ENCODE measurements at places on chromosomes 7 and 10.

DNA sequence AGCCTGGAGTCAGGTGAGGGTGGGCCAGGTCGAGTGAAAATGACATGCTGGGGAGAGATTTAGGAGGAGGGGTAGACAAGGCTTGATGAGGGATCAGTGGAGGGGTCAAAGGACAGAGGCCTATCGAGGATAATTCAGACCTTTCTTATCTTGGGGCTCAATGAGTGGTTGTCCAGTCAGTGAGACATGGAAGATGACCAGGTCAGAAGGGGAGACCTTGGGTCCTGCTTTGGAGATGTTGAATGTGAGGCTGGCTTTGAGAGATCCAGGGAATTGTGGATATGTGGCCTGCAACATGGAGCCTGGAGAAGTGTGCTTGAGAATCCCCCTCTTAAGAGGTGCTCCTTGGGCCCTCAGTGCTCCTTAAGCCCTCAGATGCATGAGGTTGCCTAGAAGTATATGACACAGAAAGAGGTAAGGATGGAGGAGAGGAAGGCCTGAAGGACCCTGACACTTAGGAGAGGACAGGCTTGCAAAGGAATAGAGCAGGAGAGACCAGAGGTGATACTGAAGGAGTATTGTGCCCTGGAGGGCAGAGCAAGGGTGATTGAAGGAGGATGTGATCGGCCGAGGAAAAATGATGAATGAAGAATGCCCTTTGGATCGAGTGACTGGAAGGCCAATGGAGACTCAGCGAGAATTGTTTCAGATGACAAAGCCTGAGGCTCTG is 129.8 kb upstream of the GPR26 start:
- no peak for DNase-seq

- no peak for DNase-seq
These were observed 13.9 kb downstream of the CUBN start for GRCh38 chr10:17115683-17116082.

DNA sequence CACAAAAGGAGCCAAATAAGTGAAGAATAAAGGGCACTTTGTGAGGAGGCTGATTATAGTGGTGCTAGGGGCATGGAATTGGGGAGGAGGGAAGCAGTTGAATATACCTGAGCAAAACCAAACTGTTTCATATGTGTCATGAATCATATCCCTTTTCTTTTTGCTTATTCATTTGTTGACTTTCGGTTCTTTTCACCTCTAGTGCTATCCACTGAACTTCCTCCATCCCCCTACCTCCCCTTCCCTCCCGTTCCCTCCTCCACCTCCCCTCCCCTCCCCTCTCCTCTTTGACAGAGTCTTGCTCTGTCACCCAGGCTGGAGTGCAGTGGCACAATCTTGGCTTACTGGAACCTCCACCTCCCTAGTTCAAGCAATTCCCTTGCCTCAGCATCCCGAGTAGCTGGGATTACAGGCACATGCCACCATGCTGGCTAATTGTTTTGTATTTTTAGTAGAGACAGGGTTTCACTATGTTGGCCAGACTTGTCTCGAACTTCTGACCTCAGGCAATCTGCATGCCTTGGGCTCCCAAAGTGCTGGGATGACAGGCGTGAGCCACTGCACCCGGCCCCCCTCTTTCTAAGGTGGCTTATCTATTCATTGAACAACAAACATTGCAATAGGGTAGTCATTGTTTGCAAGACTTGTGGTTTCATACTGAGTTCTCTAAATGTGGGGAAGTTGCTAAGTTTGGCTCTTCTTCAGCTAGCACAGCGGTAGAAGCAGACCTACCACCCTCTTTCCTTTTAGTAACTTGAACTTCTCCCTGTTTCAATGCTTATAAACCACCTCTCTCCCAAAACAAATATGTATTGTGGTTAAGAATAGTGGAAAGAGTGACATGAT is 150.4 kb upstream of the PRPS1L1 start:
- DNase-seq = no peak

- DNase-seq = no peak
These were observed 666 bp downstream of the HNRNPF start for GRCh38 chr10:43408331-43408709.

DNA sequence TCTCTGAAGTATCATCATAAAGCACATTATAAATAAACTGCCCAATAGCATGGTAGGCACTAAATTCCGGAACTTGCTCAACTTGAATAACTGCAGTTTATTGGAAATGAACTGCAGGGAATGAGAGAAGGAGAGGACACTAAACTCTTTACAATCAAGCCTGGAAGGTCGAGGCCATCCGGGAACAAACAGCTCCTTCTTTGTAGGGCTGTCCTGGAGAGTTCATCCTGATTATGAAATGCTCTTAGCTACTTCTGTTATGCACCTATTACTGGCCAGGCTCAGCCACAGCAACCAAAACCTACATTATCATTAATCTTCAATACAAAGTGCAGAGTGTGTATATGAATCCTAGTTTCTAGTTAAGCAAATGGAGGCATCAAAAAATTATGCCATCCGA is 64.7 kb downstream of the PPP1R17 start:
- DNase-seq = no peak

- no peak for DNase-seq
These were observed 27.0 kb upstream of the PRSS1 start for GRCh38 chr7:142722248-142722794.

GRCh38 chr10:77643795-77644468 is 6.3 kb upstream of the KCNMA1 start:
- DNase-seq = no peak

GRCh38 chr7:97293031-97293430 is 175.5 kb downstream of the SDHAF3 start:
- no peak for DNase-seq

- DNase-seq = no peak
These were observed 375.8 kb upstream of the PODXL start for GRCh38 chr7:131932271-131932670.

GRCh38 chr7:107446531-107446930 is 23.3 kb upstream of the GPR22 start:
- no peak for DNase-seq

DNA sequence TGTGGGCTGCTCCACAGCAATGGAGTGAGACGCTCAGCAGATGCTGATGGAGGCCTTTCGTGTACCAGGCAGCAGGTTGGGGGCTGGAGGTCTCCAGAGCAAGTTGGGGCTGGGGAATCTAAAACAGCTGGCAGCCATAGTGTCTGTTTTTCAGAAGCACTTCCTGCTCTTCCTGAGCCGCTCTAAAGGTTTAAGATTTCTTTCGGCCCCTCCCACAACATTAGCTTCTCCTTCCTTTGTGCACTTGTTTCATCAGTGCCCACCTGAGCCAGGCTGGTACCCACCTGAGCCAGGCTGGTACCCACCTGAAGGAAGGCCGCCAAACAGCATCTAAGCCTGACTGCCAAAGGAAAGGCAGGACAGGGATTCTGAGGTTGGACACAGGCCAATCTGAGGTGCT is 18.4 kb upstream of the WAPL start:
- no peak for DNase-seq

GRCh38 chr7:114460021-114460420 is 45.4 kb downstream of the FOXP2 start:
- DNase-seq = no peak

GRCh38 chr10:97426776-97427570 is 982 bp downstream of the PGAM1 start:
- DNase-seq = no peak

DNA sequence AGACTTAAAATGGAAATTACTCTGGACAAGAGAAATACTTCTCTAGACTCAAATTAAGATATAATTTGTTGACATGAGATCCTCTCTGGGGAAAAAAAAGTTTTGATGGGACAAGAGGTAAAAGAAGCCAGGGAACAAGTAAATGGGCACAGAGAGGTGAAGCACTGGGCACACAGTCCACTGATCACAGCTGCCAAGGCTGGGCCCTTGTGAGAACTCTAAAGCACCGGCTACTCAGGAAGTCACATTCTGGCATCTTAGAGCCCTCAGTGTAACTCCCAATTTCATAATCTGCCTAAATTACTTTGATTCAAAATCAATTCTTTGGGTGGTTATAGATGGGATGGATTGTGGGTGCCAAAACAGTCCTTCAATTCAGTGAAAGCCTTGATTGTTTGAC is 123.2 kb upstream of the CACNA2D1 start:
- peak; percentile 35 for DNase-seq

GRCh38 chr7:98700533-98700932 is 83.4 kb downstream of the NPTX2 start:
- no peak for DNase-seq

- DNase-seq = no peak
These were observed 20.7 kb downstream of the CHST3 start for GRCh38 chr10:71984809-71985388.

DNA sequence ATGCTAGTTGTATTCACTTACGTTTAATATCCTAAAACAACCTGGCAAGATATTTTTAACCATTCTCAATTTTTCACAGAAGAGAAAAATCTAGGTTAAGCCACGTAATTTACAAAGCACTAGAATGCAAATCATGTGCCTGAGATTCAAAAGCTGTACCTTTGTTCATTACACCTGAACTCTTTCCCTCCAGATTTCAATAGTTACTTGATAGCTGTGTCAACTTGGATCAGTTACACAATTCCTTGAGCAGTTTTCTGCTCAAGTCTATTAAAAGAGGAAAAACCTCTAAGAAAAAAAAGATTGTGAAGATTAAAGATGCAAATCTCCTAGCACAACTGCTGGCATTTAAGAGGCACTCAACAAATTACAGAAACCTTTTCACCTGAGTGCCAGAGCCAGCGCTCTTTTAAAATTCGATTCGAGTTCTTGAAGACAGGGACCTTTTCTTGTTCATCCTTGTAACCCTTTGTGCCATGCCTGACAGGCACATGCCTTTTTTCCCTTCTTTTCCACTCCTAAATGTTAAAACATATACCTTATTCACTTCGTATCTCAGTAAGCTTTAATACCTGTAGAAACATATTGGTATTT is 886 bp downstream of the NSUN6 start:
- DNase-seq = no peak

DNA sequence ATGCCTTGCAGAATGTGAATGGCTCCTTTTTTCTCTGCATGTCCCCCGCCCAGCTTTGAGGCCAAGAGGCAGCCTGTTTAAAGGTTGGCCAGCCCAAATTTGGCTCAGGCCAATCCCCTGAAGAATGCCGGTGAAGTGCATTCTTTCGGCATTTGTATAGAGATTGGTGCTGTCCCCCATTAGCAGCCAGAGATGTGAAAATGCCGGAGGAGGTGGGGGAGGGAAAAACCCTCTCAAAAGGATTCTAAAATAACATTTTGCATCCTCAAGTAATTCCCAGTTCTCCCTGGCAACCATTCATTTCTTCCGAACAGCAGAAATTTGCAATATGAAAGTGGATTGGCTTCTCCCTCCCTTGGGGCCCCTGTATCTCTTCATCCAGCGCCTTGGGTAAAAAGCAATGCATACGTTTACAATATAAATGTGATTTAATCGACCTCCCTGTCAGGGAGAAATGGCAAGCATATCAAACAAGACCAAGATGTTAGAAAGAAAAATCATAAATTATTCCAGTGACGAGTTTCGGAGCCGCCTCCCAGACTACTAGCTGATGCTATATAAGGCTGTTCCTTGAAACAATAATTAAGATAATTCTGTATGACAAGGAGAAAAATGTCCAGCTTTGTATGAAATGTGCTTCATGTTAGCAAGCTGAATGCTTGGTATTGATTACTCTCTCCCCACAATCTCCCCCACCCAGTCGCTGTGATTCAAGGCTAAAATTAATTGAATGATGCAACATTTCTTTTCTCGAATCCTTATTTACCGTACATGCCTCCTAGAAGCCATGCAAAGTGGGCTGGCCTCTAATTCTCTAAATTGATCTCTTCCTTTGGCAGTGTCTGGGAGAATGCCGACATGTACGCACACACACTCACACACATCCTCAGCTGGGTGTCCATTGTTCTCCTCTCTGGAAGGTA is 323.7 kb downstream of the RPS24 start:
- no peak for DNase-seq

DNA sequence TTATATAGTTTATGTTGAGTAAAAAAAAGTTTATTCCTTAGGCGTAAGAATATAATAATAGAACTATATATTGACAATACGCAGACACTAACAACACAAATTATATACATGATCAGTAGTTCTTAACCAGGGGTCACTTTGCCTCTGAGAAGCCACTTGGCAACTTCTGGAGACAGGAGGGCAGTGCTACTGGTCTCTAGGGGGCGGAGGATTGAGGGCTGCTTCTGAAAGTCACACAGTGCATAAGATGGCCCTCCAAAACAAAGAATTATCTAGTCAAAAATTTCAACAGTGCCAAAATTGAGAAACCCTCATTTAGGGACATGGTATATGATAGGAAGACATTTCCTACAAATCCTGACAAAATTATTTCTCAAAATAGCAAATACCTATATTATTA is 77.1 kb downstream of the THSD7A start:
- no peak for DNase-seq

DNA sequence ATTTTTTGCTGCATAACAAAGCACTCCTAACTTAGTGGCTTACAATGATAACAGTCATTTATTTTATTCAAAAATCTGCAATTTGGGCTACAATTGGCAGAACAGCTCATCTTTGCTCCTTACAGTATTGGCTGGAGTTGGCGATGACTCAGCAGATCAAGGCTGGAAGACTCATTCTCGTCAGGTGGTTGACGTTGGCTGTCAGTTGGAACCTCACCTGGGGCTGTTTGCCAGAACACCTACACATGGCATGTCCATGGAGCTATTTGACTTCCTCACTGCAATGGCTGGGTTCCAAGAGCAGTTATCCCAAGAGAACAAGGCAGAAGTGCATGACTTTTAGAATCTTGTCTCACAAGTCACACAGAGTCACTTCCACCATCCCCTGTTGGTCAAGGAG is 75.1 kb downstream of the NOD1 start:
- no peak for DNase-seq
